Stimulated activated CD4-positive, alpha-beta T cell treated with anti-CD3 and anti-CD28 coated beads, Interleukin-2, amount 100 ng/mL, for 4 hours (primary cell): ENCODE measurements at places on chromosomes 6 and 20.

DNA sequence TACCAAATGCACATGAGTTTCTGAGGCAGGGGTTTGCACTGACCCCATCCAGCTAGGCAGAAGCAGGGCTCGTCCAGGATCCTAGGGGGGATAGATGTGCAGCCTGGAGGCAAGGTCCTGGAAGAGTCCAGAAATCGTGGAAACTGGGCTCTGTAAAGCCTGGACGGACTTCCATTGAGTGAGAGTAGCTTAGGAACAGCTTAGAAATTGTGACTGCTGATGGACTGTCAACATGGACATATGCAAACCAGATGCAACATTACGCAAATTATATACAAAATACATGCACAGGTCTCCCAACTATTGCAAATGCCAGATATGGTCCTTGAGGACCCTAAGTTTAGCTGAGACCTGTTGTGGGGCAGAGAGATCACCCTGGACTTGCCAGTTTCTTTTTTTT, 4.8 kb upstream of the EMILIN3 start:
- DNase-seq, result no peak

DNA sequence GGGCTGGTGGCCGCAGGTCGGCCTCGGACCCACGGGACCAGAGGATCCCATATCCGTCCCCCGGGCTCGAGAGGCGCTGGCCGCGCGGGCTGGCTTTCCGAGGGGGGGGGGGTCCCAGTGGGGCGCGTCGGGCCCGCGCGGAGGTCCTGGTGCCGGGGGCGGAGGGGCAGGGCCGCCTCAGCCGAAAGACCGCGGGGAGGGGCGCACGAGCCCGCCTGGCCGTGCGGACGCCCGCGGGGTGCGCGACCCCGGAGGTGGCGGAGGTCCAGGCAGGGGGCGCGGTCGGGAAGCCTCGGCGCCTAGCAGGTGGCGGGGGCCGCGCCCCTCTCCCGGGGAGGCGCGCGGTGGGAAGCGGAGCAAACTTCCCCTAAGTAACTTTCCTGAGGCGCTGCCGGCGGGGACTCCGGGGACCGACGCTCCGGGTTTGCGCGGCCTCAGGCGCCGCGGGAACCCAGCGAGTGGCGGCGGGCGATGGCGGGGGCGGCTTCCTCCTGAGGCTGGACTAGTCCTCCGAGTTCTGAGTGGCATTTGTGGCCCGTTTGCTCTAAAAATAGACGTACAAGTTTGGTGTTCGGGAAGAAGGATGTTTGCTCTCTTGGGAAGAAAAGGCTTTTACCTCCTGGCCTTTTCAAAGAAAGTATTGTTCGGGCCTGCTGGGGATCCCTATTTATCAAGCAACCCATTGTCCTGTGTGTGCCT, 26.5 kb upstream of the BTBD3 start:
- no peak for DNase-seq

DNA sequence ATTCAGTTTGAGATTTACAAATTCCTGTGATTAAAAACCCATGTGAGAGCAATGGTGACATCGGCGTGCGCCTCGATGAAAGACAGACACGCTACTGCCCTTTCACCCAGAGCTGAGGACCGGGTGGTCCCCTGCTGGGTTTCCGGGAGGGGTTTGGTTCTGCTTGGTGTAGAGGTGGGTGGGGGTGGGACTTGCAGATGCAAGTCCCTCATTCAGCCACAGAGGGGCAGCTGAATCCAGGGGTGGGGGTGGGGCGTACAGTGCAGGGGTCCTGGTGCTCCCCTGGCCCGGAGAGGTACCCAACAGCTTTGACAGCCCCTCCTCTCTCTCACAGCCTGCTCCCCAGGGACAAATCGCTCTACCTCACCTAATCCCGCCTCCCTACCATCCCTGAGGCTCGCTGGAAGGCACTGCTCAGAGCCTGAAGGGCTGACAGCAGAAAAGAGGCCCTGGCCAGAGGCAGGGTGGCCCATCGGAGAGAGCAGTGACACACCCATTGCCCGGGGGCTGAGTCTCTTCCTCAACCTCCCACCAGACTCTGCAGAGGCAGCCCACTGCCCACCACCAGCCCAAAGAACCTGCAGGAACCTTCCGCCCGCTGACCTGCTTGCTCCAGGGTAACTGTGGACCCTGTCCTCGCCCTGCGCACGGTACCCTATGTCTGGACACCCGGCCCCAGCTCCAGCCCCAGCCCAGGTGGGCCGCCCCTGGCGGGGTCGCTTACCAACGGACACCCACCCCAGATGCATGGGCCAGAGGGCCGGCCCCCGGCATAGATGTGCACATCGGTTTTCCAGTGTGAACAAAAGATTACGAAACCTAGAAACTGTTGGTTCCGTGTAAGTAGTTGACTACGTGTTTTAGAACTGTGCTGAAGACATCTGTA, 118.4 kb downstream of the JPH2 start:
- DNase-seq, result no peak

DNA sequence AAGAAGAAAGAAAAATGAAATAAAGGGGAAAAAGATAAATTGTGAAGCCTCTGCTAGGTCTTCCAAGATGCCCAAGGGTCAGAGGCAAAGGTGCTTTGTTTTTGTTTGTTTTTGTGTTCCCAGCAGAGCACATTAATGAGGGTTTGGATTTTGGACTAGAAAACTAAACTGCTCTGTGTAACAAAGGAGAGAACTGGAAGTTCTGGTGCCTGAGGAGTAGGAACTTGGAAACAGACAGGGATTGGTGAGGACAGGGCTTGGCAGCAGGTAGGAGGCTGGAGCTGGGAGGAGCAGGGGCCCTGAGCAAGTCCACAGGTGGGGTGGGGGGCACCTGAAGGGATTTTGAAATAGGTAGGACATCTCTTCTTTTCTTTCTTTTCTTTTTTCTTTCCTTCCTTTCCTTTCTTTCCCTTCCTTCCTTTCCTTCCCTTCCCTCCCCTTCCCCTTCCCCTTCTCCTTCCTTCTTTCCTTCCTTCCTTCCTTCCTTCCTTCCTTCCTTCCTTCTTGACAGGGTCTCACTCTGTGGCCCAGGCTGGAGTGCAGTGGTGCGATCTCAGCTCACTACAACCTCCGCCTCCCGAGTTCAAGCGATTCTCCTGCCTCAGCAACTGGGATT, 15.3 kb upstream of the ABRACL start:
- no peak for DNase-seq

DNA sequence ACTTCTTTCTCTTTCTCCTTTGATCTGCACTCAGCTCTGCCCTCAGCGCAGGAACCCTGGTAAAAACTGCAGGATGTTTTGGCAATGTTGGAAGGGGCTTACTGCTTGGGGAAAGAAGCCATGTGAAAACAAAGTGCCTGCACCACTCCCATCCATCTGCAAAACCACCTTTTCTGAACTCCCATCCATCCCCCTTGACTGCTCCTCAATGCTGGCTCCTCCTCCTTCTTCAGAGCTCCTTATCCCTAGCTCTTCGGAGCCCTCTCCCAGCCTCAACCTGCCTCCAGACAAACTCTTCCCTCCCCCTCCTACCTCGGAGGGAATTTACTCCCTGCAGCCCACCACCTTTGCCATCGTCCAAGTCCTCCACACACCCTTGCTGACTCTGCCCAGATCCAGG, 4.2 kb upstream of the ZBTB12 start:
- DNase-seq, result no peak

DNA sequence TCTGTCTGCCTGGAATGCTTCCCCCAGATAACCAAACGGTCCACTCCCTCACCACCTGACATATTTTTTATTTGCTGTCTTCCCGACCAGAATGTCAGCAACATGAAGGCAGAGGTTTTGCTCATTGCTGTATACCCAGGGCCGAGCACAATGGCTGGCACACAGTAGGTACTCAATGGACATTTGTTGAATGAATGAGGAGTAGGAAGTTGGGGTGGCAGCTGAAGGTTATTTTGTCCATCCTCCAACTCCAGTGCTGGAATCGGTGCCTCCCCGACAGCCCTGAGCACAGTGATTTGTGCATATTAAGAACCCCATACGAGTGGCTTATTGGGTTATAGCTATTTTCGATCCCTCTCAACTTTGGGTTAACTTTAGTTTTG, 10.3 kb downstream of the DUSP15 start:
- no peak for DNase-seq

- DNase-seq, result no peak
These were observed 3.5 kb upstream of the SLC22A7 start for GRCh38 chr6:43294536-43294935.

- no peak for DNase-seq
These were observed 405.5 kb upstream of the ADGRB3 start for GRCh38 chr6:68229566-68229965.

GRCh38 chr6:126718600-126719327, 378.8 kb downstream of the CENPW start:
- no peak for DNase-seq

DNA sequence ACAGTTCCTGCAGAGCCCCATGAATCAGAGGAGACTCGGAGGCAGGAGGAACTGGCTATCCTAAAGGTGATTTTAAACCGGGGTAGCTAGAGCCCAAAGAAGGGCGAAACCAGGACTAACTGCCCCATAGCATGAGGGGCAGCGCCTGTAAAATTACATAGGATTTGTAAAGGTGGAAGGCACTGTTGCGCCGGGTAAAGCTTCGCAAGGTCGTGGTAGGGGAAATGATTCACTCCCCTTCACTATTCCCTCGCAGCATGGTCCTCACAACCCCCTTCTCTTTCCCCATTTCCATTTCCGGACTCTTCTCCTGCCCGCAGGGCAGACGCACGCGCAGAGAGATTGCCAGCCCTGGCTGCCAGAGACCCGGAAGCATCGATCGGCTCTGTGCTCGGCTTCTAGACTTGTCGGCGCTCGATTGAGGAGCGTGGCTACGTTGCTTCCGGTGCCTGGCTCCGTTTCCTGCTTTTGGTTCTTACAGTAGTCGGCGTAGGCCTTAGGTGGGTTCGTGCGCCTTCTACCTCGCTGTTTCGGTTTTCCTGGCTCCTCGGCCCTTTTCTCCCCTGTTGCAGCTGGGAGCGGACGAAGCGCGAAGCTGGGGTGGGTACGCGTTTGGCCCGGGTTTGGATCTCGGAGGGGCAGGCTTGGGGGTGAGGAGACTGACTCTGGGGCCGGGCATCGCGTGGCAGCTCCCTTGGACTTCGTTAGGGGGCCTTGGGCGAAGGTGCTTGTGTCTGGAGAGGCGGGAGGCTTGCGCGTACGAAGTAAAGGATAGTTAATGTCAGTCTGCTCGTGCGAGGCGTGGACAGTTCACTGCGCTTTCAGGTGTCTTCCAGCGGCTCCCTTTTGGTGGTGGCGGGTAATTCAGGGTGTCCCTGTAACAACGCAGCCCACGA, at the start of gene SNRPB2:
Gene SNRPB2 (plus strand): TSS at position 462 of the 896 bp plus-strand sequence. CDS start 1,677 bp downstream, outside the sequence.
- peak; percentile 89 for DNase-seq

DNA sequence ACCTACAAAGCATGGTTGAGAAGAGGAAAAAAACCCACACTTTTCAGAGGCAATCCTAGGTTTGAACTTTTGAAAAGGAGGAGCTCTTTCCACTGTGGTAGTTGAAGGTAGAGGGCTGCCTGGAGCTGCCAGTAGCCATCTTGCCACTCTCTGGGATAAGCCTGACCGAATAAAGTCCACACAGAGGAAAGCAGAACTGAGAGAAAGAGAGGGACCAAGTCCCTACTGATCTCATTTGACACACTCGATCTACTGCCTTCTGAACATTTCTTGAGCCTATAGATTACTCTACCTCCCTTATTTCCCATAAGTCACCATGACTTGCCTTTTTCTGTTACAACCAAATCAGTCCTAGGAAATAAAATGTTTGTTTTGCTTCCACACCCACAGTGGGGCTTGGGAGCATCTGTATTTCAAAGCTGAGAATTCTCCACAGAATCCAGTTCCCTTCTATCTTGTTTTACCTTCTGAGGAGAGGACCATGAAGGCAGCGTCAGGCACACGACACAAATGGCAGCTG, 147.0 kb upstream of the PTPRK start:
- DNase-seq, result no peak

- DNase-seq, result no peak
These were observed 9.6 kb downstream of the IGF2R start for GRCh38 chr6:159978291-159979135.

- DNase-seq, result no peak
These were observed 101.0 kb downstream of the NRN1 start for GRCh38 chr6:5905431-5906339.

GRCh38 chr20:18050628-18051027, 7.1 kb downstream of the OVOL2 start:
- DNase-seq, result no peak

DNA sequence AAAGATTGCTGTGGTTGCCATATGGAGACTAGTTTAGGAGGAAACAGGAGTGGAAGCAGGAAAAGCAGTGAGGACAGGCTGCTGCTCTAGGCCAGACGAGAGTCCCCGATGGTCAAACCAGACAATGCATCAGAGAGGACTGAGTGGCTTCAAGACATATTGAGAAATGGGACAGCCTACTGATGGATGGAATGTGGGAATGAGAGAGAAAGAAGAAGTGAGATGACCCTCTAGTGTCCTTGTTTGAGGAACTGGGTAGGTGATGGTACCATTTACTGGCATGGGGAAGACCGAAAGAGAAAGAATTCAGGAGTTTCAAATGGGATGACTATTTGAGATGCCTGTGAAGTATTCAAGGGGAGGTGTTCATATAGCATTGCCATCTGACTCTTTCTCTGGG, 111.8 kb upstream of the LAMP5 start:
- DNase-seq, result no peak

DNA sequence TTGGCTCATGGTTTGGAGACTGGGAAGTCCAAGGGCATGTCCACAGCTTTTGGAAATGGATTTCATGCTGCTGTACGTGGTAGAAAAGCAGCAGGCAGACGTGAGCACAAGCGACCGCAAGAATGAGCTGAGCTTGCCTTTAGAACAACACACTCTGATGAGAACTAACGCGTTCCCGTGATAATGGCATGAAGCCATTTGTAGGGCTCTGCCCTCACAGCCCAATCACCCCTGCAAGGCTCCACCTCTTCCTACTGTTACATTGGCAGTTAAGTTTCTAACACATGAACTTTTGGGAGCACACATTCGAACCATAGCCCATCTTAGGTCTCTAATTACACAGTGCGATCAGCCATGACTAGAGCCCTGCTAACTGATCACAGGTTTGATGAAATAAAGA, 107.5 kb upstream of the TMEM170B start:
- DNase-seq, result no peak

DNA sequence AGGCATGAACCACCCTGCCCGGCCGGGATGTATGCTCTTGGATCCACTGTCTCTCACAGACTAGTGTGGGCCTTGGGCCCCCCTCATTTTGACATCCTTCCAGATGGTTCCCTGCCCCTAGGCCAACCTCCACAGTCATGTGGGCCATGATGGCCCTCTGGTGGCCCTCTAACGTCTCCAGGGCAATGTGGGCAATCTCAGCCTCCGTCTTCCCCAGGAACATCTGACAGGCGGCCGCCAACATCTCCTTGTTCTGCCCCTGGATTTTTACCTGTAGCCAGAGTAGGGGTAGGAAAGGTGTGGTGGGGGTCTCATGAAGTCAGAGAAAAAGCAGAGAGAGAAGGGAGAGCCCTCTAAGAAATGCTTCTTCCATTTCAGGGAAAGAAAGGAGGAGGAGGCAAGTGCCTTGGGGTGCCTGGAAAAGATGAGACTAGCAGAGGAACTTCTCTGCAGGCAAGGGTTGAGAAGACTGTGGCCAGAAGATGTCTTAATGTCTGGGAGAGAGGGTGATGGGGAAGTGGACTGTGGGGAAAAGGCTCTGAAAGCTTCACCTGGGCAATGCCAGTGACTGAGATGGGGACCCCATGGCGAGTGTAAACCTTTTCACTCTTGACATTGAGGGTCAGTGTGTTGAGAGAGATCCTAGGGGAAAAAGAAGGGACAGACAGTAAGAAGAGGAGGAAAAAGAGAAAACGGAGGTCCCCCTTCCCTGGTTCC, 1.3 kb downstream of the FLOT1 start:
- DNase-seq, result peak; percentile 34

- no peak for DNase-seq
These were observed 73.9 kb downstream of the GFOD1 start for GRCh38 chr6:13413466-13413862.
